ENCODE measurements at places on chromosomes 11 and 22. TPM values are rescaled to one million over a fixed set of nuclear protein-coding genes. Genes with fewer than 3 reads are reported as not detected.

- no peaks in the 10 kb centered on the region for H3K27me3 ChIP-seq
- no peaks in the 10 kb centered on the region for H3K4me1 ChIP-seq
- DNase-seq = no peak
- no peak overlapping the region for H3K27ac ChIP-seq
- H3K36me3 ChIP-seq = peaks cover 50% of the 10 kb centered on the region
- H3K4me3 ChIP-seq = no peak overlapping the region
Observed at GRCh38 chr11:70405679-70406395, 7.5 kb downstream of the CTTN start.

DNA sequence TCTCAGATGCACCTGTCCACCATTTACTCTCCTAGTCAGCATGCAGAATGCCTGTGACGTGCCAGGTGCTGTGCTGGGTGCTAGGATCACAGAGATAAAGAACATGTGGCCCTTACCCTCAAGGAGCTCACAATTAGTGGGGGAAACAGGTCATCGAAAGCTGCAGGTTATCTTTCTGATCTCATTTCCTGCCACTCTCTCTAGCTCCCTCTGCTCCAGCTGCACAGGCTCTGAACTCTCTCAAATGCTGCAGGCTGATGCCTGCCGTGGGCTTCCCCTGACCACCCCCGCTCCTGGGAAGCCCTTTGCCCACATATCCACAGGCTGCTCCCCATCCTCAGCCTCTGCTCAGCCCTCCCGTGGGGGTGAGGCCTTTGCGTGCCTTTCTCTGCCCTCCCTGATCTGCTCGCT, 29.6 kb downstream of the SHANK3 start:
- no peaks in the 10 kb centered on the region for H3K36me3 ChIP-seq
- no peak overlapping the region for H3K27ac ChIP-seq
- H3K4me3 ChIP-seq = no peak overlapping the region
- H3K4me1 ChIP-seq = peaks cover 15% of the 10 kb centered on the region
- no peaks in the 10 kb centered on the region for H3K27me3 ChIP-seq

DNA sequence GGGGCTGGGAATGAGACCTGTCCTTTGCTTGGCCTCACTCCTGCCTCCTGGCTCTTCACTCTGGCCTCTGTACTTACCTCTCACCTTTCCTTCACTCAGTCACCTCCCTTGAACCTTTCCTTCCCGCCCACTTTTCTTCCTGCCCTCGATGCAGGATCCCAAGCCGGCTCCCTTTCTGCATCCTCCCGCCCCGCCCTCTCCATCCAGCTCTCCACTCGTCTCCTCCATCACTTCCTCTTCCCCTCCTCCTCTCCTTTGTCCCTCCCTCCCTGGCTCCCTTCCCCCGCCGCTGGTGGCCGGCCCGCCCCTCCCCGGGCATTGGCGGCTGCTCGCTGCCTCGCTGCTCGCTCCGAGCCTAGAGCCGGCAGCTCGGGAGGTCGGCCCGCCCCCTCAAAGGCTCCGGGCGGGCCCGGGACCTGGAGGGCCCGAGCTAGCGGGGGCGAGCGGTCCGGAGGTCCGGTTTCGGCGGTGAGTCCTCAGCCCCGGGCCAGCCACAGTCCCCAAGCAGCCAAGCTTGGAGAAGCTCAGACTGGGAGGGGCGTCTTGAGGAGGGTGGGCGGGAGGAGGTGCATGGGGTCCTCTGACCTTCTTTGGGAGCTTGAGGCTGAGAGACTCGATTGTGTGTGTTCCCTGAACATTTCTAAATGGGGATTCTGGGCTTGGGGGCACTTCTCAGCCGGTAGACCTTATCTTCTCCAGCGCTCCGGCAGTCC, 13.8 kb downstream of the PHLDB1 start:
- no peaks in the 10 kb centered on the region for H3K36me3 ChIP-seq
- DNase-seq = peak; percentile 94
- H3K27ac ChIP-seq = peak overlapping the region; percentile 75
- no peaks in the 10 kb centered on the region for H3K27me3 ChIP-seq
- H3K4me1 ChIP-seq = peaks cover 95% of the 10 kb centered on the region

DNA sequence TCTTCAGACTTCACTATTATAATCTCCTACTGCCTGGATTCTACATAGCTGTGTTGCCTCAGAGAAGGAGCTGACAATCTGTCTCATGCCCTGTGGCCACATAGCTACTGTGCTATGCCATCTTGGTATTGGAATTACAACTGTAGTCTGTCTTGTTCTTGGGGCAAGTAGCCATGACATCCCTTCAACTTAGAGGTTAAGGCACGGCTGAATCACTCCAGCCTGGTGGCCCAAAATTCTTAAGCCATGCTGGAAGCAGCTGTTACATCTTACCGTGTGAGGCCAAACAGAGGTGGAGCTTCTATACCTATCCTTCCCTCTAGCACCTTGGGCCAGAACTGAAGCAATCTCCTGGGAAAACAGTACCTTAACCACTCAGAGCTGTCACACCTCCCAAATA, 14.8 kb downstream of the CARD18 start:
- H3K27ac ChIP-seq = no peak overlapping the region
- no peaks in the 10 kb centered on the region for H3K36me3 ChIP-seq
- H3K27me3 ChIP-seq = no peaks in the 10 kb centered on the region
- no peaks in the 10 kb centered on the region for H3K4me1 ChIP-seq

GRCh38 chr11:95076416-95076815, 9.7 kb downstream of the SRSF8 start:
- H3K4me1 ChIP-seq = peaks cover 35% of the 10 kb centered on the region
- peak overlapping the region; percentile 79 for H3K27ac ChIP-seq
- no peaks in the 10 kb centered on the region for H3K27me3 ChIP-seq
- H3K4me3 ChIP-seq = no peak overlapping the region
- no peaks in the 10 kb centered on the region for H3K36me3 ChIP-seq

GRCh38 chr22:40387746-40388145, 17.4 kb downstream of the SGSM3 start:
- no peaks in the 10 kb centered on the region for H3K36me3 ChIP-seq
- no peaks in the 10 kb centered on the region for H3K27me3 ChIP-seq
- peaks cover 29% of the 10 kb centered on the region for H3K4me1 ChIP-seq
- H3K4me3 ChIP-seq = no peak overlapping the region

GRCh38 chr22:40322021-40322420, 24.3 kb upstream of the ADSL start:
- H3K4me3 ChIP-seq = no peak overlapping the region
- no peaks in the 10 kb centered on the region for H3K4me1 ChIP-seq
- H3K36me3 ChIP-seq = peaks cover 34% of the 10 kb centered on the region
- DNase-seq = no peak

GRCh38 chr11:102749101-102749722, 24.5 kb upstream of the MMP8 start:
- H3K4me1 ChIP-seq = no peaks in the 10 kb centered on the region
- H3K4me3 ChIP-seq = no peak overlapping the region
- H3K36me3 ChIP-seq = no peaks in the 10 kb centered on the region
- H3K27ac ChIP-seq = no peak overlapping the region
- no peaks in the 10 kb centered on the region for H3K27me3 ChIP-seq
- no peak for DNase-seq

GRCh38 chr22:35560366-35560765, 19.7 kb downstream of the RASD2 start:
- H3K27me3 ChIP-seq = no peaks in the 10 kb centered on the region
- H3K4me1 ChIP-seq = peaks cover 15% of the 10 kb centered on the region
- no peak for DNase-seq
- H3K27ac ChIP-seq = no peak overlapping the region
- H3K4me3 ChIP-seq = no peak overlapping the region

The CCDC116 gene
- total RNA-seq = 0.89 TPM

DNA sequence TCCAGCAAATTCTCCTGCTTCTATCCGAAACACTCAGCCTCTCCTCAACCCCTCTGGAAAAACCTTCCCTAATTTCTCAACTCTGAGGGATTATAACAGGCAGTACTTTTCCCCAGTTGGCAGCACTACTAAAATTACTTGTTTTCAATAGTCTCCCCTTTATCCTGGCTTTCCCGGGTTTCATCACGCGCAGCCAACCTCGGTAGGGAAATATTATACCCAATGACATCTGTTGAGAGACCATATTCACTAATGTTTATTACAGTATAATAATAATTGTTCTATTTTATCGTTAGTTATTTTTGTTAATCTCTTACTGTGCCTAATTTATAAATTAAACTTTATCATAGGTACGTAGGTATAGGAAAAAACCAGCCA, 330 bp upstream of the POLD3 start:
- no peak for DNase-seq
- H3K4me3 ChIP-seq = no peak overlapping the region
- peaks cover 9% of the 10 kb centered on the region for H3K4me1 ChIP-seq
- H3K27ac ChIP-seq = no peak overlapping the region
- H3K36me3 ChIP-seq = no peaks in the 10 kb centered on the region
- no peaks in the 10 kb centered on the region for H3K27me3 ChIP-seq

DNA sequence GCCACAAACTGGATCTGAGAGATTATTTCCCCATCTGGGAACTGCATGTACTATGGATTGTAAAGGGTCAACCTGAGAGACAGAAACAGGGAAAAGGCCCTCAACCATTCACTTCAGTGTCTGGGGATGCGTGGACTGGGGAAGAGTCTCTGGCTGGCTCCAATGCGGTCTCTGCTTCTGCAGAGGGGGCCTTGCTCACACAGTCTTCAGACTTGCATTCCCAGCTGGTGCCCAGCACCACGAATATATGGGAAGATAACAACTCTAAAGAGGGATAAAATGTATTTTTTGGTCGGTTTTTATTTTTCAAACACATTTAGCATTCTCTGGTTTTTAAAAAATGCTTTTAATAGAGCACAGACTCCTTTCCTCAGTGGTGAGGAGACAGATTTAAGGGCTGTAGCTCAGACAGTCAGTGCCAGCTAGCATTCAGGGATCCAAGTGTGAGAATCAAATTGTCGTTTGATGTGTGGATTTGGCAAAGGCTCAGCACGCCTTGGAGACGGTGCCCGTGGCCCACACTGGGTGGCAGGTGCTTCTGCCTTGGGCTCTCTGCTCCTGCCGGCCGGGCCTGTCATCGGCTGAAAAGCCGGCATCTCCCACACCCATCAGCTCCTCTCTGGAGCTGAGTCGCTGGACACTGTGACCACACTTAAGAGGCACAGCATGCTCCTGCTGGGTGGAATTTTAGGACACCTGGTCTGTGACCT, 8.0 kb upstream of the EFCAB6 start:
- no peaks in the 10 kb centered on the region for H3K36me3 ChIP-seq
- H3K27ac ChIP-seq = no peak overlapping the region
- no peaks in the 10 kb centered on the region for H3K4me1 ChIP-seq

The KMT2A gene
- total RNA-seq = 175 TPM

DNA sequence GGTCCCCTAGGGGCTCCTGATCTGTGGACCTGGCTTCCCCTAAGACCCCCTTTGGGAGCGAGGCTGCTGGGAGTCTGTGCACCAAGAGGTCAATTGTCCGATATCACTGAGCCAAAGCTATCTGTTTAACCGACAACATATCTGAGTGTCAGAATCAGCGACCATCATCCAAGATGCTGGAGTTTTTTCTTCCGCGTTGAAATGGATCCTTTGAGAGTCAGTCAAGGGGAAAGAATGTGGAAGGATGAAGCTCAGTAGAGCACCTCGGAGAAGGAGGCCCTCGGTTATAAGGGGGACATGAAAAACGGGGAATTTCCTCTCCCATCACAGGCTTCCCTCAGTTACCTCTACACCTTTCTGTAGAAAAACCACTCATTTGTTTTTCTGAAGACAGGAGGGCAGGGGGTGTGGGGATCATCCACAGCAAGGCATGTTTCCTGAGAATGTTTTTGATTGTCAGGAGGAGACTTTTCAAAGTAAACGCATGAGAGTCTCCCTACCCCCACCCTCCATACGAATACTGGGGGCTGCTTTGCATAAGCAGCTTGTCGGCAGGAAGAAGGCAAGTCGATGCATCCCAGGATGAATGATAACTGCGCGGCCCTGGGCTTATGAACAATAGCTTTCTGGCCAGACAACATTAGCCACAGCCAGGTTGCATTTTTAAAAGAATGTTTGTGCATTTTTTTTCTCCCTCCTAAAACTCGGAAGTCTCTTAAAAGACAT, 37.7 kb upstream of the CCND1 start:
- no peaks in the 10 kb centered on the region for H3K4me1 ChIP-seq
- no peaks in the 10 kb centered on the region for H3K36me3 ChIP-seq
- no peak for DNase-seq
- no peaks in the 10 kb centered on the region for H3K27me3 ChIP-seq
- H3K4me3 ChIP-seq = no peak overlapping the region
- H3K27ac ChIP-seq = no peak overlapping the region

The GNG3 gene
- not detected for total RNA-seq

GRCh38 chr11:20111871-20112270, 48.4 kb downstream of the DBX1 start:
- peak overlapping the region; percentile 91 for H3K27ac ChIP-seq
- no peaks in the 10 kb centered on the region for H3K27me3 ChIP-seq
- H3K4me1 ChIP-seq = peaks cover 30% of the 10 kb centered on the region
- DNase-seq = no peak
- H3K36me3 ChIP-seq = peaks cover 28% of the 10 kb centered on the region

The B4GAT1 gene
- 54.2 TPM for total RNA-seq

The MYBPC3 gene
- not detected for total RNA-seq

The MYO18B gene
- 0.33 TPM for total RNA-seq

The OPCML gene
- total RNA-seq = not detected

GRCh38 chr22:29043906-29044575, 17.6 kb downstream of the C22orf31 start:
- no peaks in the 10 kb centered on the region for H3K27me3 ChIP-seq
- H3K4me1 ChIP-seq = peaks cover 14% of the 10 kb centered on the region
- no peak for DNase-seq
- H3K4me3 ChIP-seq = no peak overlapping the region
- peaks cover 20% of the 10 kb centered on the region for H3K36me3 ChIP-seq

The POGLUT3 gene
- total RNA-seq = 22.3 TPM

The AIFM3 gene
- 0.44 TPM for total RNA-seq

The LPXN gene
- total RNA-seq = 14.4 TPM

- peak; percentile 56 for DNase-seq
- no peak overlapping the region for H3K27ac ChIP-seq
- H3K4me1 ChIP-seq = peaks cover 6% of the 10 kb centered on the region
- no peaks in the 10 kb centered on the region for H3K27me3 ChIP-seq
Observed at GRCh38 chr22:27331526-27332281, 469.9 kb downstream of the MN1 start.

- no peak overlapping the region for H3K4me3 ChIP-seq
- peaks cover 16% of the 10 kb centered on the region for H3K4me1 ChIP-seq
- H3K27ac ChIP-seq = no peak overlapping the region
- H3K36me3 ChIP-seq = peaks cover 11% of the 10 kb centered on the region
- H3K27me3 ChIP-seq = no peaks in the 10 kb centered on the region
Observed at GRCh38 chr11:73236854-73237253, 18.8 kb downstream of the P2RY2 start.

GRCh38 chr22:38924347-38924952, 33.0 kb upstream of the APOBEC3A start:
- DNase-seq = peak; percentile 94
- no peaks in the 10 kb centered on the region for H3K36me3 ChIP-seq
- no peaks in the 10 kb centered on the region for H3K27me3 ChIP-seq
- no peak overlapping the region for H3K4me3 ChIP-seq
- peak overlapping the region; percentile 87 for H3K27ac ChIP-seq

DNA sequence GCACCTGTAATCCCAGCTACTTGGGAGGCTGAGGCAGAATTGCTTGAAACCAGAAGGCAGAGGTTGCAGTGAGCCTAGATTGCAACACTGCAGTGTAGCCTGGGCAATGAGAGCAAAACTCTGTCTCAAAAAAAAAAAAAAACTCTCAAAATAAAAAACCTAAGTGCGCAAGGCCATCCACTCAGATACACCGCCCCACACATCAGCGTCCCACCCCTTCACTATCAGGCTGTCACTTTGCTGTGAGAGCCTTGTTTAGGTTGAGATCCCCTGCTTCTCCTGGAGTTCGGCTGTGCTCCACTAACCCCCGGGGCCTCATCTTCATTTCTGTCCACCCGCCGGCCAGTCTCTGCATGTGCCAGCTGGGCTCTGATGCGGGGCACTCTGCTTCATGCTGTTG, 12.1 kb downstream of the SLC25A1 start:
- H3K27ac ChIP-seq = no peak overlapping the region
- H3K36me3 ChIP-seq = no peaks in the 10 kb centered on the region
- peaks cover 13% of the 10 kb centered on the region for H3K4me1 ChIP-seq
- no peak overlapping the region for H3K4me3 ChIP-seq

The CARNS1 gene
- total RNA-seq = 6.5 TPM

The DDTL gene
- not detected for total RNA-seq

All from thyroid gland (tissue), 4 donors.